ENCODE measurements at places on chromosomes 3 and 15.

DNA sequence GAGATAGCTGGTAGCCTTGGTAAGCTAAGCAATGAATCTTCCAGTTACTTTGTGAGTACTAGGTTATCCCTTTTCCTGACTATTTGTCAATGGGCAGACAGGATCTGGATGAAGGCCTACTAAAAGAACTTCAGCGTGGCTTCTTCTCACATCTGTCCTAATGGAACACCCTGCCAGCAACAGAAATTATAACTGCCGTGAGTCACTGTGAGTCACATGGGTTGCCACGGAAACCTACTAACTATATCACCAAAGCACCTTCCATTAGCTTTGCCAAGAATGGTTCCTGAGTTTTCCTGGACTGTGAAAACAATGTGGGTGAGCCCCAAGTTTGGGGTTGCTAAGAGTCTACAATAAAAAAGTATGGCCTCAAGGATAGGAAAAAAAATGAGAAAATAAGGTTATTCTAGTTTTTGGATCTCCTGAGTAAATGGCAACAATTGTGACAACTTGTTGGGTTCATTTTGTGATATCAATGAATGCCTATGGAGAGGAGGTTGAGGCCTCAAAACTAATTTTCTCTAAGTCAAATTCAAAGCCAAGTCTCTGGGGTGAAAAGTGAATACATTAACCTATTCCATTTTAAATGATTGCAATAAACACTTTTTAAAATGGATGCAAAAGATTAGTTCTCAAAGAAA lies 195.1 kb upstream of the ICE2 start:
- no peak for DNase-seq

DNA sequence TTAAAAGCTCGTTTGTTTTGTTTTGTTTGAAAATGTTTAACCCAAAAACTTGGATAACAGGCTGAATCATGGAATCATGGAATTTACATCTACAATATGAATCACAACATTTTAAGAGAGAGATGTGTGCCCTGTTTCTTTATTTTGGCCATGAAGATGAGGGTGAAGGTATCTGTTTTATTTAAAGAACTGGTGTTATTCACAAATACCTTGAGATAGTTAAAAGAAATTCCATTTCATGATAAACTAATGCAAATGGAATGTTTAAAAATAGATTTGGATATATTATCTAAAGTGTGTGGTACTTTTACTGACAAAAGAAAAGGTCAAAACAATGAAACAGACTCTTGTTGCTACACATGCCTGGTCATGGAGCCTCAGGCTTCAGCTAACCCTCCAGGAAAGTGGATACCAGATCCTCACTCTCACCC lies 486.0 kb upstream of the CFAP20DC start:
- no peak for DNase-seq

DNA sequence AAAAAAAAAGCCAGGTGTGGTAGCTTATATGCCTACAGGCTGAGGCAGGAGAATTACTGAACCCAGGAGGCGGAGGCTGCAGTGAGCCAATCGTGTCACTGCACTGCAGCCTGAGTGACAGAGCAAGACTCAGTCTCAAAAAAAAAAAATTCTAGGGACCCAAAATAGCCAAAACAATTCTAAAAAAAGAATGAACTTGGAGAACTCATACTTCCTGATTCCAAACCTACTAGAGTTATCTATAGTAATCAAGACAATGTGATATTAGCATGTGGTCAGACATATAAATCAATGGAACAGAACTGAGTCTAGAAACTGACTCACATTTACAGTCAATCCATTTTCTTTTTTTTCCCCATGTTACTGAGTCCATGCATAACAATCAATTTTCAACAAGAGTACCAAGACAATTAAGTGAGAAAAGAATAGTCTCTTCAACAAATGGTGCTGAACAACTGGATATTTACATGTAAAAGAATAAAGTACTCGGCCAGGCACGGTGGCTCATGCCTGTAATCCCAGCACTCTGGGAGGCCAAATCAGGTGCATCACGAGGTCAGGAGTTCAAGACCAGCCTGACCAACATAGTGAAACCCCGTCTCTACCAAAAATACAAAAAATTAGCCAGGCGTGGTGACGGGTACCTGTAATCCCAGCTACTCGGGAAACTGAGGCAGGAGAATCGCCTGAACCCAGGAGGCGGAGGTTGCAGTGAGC lies 11.9 kb downstream of the PRKAR2A start:
- no peak for DNase-seq

DNA sequence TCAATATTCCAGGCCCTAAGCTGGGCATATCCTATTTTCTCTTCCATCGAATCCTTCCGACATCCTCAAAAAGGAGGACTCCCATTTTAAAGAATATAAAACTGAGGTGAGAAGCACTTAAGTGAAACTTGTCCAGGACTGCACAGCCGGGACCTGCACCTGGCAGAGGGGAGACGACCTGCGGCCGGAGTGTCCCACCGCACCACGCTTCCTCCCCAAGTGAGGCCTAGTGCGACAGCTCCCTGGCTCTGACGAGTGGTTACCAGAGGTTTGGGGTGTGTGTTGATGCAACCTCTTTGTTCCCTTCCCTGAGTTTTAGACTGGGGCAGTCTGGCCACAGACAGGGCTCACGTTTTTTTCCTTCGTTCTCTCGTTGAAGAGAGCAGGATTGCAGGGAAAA lies 24.9 kb upstream of the ATP2B2 start:
- DNase-seq: no peak

DNA sequence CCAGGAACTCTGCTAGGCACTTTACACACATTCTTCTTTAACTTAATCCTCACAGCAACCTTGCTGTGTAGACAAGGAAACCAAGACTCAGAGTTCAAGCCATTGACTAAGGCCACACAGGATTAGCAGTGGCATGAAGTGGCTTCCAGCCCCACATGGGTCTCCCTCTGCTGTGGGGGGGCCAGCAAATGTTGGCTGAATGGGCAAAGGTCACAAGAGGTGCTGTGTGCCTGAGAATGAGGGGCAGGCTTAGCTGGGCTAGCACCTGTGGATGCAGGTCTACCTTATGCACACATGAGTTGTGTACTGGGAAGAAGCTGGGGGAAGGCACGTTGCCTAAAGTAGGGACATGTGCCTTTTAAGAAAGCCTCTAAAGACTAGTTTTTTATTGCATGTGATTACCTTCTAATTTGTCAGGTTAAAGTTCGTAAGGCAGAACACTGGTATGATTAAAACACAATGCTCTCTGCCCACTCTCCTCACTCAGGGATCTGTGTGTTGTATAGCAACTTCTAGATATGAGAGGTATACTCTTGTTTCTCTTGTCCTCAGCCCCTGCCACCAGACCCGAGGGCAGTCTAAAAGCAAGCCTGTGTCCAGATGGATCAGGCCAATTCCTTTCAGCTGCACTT lies 10.9 kb downstream of the BAHD1 start:
- DNase-seq: no peak

GRCh38 chr3:107028626-107029025 lies 348.6 kb upstream of the CCDC54 start:
- no peak for DNase-seq

DNA sequence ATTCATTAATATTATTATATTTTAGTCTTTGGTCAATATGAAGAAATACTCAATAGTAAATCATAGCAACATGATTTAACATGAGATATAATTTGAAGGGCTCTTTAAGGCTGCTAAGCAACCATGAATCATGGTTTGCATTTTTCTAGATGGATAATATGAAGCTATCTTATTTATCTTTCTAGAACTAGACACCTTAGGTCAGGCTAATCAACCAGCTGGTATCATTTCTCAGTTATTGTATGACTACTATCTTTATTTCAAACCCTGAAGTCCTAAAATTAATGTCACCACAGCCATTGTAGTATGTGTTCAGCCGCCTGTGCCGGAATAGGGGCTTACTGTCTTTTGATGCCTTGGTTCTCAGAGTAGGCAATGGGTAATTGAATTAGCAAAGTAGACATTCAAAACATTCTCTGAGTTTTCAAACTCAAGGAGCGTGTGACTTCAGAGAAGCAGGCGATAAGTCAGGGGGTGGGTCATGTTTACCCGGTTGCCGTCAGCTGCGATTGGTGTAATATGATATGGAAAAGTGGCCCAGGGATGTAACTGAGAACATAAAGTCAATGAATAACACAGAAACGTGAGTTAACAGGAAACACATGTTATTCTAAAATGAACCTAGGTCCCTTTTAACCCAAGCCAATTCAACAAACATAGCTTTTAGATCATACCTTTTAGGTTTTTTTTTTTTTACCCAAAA lies 93.4 kb upstream of the CTDSPL start:
- DNase-seq: no peak

DNA sequence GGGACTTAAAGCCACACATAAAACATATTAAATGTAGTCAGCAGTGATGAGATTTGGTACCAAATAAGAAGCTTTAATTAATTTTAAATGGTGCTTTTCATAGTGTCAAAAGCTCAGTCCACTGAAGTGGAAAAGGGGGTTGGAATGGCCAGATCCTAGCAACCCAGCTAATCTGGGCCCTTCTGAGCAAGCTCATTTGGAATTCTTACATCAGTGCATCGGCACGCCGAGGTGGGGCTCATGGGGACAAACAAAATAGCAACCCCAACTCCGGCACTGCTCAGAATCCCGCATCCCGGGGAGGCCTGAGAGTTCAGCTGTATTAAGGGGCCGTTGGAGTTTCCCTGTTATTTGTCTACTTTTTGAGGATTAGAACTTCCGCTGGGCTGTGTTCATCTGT lies 526.4 kb downstream of the SOX2 start:
- DNase-seq: no peak

DNA sequence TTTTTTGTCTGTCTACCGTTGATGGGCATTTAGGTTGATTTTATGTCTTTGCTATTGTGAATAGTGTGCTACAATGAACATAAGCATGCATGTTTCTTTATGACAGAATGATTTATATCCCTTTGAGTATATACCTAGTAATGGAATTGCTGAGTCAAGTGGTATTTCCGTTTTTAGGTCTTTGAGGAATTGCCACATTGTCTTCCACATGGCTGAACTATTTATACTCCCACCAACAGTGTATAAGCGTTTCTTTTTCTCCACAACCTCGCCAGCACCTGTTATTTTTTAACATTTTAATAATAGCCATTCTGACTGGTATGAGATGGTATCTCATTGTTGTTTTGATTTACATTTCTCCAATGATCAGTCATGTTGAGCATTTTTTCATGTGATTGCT lies 89.6 kb upstream of the GALNT15 start:
- no peak for DNase-seq

DNA sequence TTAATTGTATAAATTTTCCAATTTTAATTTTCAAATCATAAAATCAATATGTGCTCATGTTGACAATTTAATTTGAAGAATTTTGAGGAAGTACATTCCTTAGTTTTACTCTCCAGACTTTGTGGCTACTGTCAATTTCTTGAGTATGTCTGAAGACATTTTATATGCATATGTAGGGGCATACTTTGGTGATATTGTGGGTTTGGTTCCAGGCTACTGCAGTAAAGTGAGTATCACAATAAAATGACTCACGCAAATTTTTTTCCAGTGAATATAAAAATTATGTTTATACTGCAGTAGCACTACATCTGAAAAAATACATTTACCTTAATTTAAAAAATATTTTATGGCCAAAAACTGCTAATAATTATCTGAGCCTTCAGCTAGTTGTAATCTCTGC lies 123.2 kb upstream of the PLCL2 start:
- DNase-seq: no peak

- DNase-seq: no peak
These were observed 25.6 kb downstream of the TMEM207 start for GRCh38 chr3:190424108-190424477.

GRCh38 chr15:83871808-83872559 lies 218.1 kb downstream of the ADAMTSL3 start:
- no peak for DNase-seq

- DNase-seq: no peak
These were observed 22.2 kb upstream of the ZNF80 start for GRCh38 chr3:114259566-114259965.

GRCh38 chr3:47594792-47595191 lies 16.1 kb upstream of the CSPG5 start:
- DNase-seq: no peak

DNA sequence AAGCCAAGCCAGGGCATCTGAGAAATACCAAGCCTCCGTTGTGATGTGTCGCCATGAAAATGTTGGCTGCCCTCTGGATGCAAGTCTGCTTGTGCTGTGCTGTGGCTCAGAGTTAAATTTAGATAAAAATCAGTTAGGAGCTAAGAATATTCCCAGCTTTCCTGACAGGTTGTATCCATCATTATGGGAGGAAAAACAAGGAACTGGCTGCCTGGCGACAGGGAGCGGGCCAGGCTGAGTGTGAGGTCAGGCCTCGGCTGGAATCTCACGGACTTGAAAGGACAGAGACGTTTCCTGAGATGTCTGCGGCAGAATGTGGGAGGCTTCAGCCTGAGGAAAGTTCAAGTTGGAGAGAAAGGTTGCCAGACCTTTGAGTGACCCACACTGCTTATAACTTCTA lies 213.8 kb downstream of the THSD4 start:
- no peak for DNase-seq

DNA sequence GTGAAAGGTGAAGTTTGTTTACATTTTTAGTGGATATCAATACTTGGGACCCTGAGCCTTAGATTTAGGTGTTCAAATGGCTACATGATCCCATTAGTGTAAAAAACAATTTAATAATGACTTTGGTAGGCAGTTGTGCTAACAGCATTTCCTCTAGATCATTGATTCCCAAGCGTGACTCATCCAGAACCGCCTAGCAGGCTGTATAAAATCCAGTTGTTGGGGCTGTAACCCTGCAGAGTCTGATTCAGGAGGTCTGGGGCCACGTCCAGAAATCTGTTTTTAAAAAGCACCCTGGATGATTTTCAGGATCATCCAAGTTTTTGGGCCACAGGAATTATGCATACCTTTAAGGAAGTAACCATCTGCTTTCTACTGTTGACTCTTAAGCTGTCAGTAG lies 156.4 kb downstream of the TP63 start:
- DNase-seq: no peak

DNA sequence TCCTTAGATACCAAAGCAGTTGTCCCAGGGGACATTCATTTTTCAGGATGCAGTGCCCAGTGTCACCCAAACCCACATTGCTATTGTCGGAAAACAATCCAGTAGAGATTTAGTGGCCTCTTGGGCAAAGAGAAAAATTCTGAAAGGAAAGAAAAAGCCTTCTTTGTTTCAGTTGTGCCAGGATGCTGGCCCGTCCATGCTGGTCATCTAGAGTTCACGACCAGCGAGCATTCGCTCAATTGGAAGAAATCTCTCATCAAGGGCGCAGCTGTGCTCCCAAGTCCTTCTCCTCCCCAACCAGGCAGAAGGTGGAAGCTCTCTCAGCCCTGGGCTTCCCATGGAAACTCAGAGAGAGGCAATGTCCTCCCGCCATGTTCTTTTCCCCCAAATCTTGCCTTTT lies 123.7 kb downstream of the MTHFS start:
- DNase-seq: no peak

GRCh38 chr15:51917493-51917892 lies 54.1 kb downstream of the LEO1 start:
- peak; percentile 48 for DNase-seq

GRCh38 chr3:126132751-126133511 lies 47.5 kb downstream of the ALDH1L1 start:
- peak; percentile 39 for DNase-seq

Data from RPMI8226 (cell line).